ENCODE measurements at places on chromosomes 1 and 21. TPM values are rescaled to one million over a fixed set of nuclear protein-coding genes. Genes with fewer than 3 reads are reported as not detected.

- H3K4me3 ChIP-seq: no peak overlapping the region
- no peak for DNase-seq
- H3K4me1 ChIP-seq: peaks cover 10% of the 10 kb centered on the region
- no peak overlapping the region for H3K27ac ChIP-seq
- no peaks in the 10 kb centered on the region for H3K27me3 ChIP-seq
These were observed 9.2 kb downstream of the ERRFI1 start for GRCh38 chr1:8016895-8017241.

GRCh38 chr1:67571406-67571805, 113.6 kb upstream of the GADD45A start:
- no peak overlapping the region for H3K4me3 ChIP-seq
- DNase-seq: no peak
- H3K4me1 ChIP-seq: no peaks in the 10 kb centered on the region

DNA sequence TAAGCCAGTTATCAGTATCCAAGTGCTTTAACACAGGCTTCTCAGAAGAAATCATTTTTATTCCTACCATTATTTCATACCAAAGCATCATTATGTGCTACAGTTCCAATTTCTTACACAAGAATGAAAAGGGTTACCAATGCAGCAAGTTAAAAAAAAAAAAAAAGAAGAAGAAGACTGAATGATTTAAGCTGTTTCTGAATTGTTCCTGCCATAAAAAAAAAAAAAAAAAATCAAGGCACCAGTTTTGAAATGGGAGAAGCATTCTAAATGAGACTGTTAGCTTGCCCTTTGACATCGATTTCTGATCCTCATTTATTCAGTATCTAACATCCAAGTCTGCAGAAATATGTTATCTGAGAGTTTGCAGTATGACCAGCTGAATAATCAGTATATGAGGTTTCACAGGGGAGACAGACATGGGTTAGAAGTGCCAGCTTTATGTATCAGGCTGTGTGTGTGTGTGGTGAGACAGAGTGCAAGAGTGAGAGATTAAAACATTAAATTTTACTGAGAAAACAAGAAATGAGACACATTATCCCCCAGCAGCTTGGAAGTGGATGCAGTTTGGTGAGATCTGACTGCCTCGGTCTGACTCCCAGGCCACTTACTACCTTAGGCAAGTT, 105.8 kb downstream of the COLGALT2 start:
- no peak overlapping the region for H3K4me3 ChIP-seq
- DNase-seq: no peak
- H3K4me1 ChIP-seq: peaks cover 12% of the 10 kb centered on the region
- H3K36me3 ChIP-seq: peaks cover 12% of the 10 kb centered on the region
- H3K27ac ChIP-seq: peak overlapping the region; percentile 44

DNA sequence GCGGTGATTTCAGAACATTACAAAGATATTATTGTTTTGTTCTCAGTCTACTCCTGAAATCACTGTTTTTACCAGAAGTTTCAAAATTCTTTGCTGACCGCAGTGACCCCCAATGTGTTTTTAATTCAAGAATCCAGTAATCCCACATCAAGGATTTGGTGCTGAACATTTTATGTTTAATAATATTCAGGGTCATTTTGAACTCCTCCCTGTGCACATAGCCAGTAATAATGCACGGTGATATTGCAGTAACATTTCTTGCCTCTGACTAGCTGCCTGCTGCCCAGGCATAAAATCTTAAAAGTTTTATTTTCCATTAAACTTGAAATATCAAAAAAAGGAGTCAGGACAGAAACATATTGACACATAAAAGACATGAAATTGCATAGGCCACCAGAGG, 443.4 kb upstream of the NCAM2 start:
- H3K27me3 ChIP-seq: no peaks in the 10 kb centered on the region
- DNase-seq: no peak
- H3K27ac ChIP-seq: no peak overlapping the region
- no peaks in the 10 kb centered on the region for H3K36me3 ChIP-seq

DNA sequence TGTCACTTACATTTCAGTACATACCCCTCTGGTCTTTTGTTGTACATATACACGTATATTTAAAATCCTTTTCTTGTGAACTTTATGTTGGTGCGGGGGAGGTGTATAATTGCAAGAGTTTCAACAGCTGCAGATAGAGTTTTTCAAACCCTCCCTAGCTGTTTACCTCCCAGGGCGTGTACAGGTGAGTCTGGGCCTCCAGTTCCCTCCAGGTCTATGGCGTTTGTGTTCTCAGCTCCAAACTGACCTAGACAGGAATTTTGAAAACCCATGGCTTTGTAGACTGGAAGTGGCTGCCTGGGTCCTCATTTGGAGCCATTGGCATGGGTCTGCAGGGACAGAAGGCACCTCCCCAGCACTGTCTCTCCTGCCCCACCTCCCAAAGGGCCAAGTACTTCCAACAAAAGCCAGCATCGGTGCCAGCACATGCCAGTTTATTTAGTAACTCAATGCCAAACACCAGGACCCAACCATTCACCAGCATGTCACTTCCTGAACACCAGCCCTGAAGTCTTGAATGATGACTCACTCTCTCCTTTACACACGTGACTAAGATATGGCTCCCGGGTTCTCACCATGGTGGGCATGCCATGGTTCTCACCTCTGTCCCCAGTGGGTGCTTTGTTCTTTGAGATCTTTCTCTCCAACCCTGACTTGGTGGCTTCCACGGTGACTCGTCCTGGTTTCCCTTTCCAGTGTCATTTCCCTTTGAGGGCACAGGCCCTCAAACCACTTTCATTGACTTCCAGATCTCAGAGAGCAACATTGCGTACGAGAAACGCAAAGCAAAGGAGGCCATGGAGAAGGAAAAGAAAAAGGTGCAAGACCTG, 57.3 kb upstream of the EFHD2 start:
- no peak overlapping the region for H3K4me3 ChIP-seq
- H3K27ac ChIP-seq: no peak overlapping the region
- H3K36me3 ChIP-seq: no peaks in the 10 kb centered on the region
- peaks cover 8% of the 10 kb centered on the region for H3K4me1 ChIP-seq
- H3K27me3 ChIP-seq: no peaks in the 10 kb centered on the region

DNA sequence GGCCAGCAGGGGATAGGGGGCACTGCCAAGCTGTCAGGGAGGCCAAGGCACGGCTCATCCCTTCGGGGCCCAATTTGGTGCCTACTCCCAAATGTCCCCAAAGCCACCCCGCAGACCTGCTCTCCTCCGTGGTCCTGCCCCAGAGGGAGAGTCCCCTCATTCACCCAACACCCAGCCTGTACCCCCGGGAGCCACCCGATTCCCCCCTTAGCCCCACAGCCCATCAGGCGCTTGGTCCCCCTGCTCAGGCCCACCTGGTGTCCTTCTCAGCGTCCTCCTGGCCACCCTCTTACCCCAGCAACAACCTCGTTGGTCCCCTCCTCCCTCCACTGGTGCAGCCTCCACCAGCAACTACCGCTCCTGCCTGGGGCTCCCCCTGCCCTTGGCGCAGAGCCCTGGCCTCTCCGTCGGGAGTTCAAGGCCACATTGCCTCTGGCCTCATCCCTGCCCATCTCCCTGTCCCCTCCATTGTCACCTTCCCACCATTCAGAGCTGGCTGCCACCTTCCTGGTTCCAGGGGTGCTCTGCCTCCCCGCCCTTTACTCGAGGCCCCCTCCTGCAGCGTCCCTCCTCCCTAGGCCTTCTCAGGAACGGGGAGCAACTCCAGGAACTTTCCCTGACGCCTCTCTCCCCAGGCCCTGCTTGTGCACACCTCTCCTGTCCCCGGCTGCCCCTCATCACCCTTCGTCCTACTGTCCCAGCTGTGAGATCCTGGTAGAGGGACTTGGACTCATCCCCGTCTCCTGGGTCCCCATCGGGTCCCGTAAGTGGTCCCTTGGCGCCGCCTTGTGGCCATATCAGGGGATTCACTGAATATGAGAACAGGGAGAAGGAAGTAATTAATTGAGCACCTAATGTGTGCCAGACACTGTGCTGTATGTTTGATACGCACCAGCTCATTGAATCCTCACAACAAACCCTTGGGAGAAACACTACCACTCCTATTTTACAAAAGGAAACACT, 73.9 kb downstream of the RAP1GAP start:
- H3K36me3 ChIP-seq: no peaks in the 10 kb centered on the region
- DNase-seq: peak; percentile 62
- no peaks in the 10 kb centered on the region for H3K4me1 ChIP-seq
- no peak overlapping the region for H3K4me3 ChIP-seq
- H3K27me3 ChIP-seq: no peaks in the 10 kb centered on the region
- no peak overlapping the region for H3K27ac ChIP-seq

GRCh38 chr1:187236676-187237075, 407.9 kb downstream of the PLA2G4A start:
- no peaks in the 10 kb centered on the region for H3K36me3 ChIP-seq
- no peak overlapping the region for H3K4me3 ChIP-seq
- no peak for DNase-seq
- no peaks in the 10 kb centered on the region for H3K27me3 ChIP-seq

DNA sequence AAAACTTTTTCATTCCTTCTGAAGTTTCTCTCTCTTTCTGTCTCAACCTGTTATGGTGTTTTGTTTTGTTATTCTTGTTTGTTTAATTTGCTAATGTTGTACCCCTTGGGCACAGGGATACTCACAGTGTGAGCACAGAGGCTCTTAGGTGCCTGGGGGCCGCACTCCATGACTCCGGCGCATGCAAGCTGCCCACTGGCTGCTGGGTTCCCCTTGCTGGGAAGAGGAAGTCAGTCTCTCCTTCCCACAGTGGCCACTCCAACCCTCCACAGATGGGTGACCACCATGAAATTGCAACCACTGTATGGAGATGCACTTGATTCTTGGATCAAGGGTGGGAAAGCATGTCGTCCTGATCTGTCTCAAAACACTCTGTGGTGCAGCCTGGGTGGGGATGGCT, 4.6 kb upstream of the CD1A start:
- H3K36me3 ChIP-seq: no peaks in the 10 kb centered on the region
- H3K27me3 ChIP-seq: no peaks in the 10 kb centered on the region
- no peak overlapping the region for H3K4me3 ChIP-seq
- no peak for DNase-seq

- no peaks in the 10 kb centered on the region for H3K36me3 ChIP-seq
- H3K27me3 ChIP-seq: no peaks in the 10 kb centered on the region
- DNase-seq: no peak
- no peak overlapping the region for H3K4me3 ChIP-seq
- no peak overlapping the region for H3K27ac ChIP-seq
- no peaks in the 10 kb centered on the region for H3K4me1 ChIP-seq
These were observed 151.6 kb upstream of the CAMK1G start for GRCh38 chr1:209431813-209432442.

GRCh38 chr1:234621127-234621468, 11.1 kb upstream of the IRF2BP2 start:
- H3K36me3 ChIP-seq: no peaks in the 10 kb centered on the region
- H3K27me3 ChIP-seq: no peaks in the 10 kb centered on the region
- H3K4me1 ChIP-seq: peaks cover 28% of the 10 kb centered on the region
- no peak for DNase-seq

DNA sequence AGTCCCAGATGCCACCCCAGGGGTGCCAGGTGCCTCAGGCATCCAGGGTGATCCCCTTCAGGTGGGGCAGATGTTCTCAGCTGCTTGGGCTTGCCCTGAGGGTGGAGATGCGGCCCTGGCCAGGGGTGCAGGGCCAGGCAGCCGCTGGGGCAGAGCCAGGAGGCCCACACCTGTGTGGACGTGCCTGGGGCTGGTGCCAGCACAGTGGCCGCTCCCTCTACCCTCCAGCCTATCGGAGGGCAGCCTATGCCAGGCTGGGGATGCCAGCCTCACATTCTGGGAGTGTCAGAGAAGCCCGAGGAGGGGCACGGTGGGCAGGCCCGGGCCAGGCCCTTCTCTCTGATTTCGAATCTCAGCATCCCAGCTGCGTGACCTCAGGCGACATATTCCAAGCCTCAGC, 96.5 kb upstream of the WNT4 start:
- H3K27me3 ChIP-seq: peaks cover 12% of the 10 kb centered on the region
- no peak for DNase-seq
- no peaks in the 10 kb centered on the region for H3K36me3 ChIP-seq
- H3K4me3 ChIP-seq: no peak overlapping the region

GRCh38 chr1:175273376-175274031, 80.9 kb upstream of the KIAA0040 start:
- no peaks in the 10 kb centered on the region for H3K4me1 ChIP-seq
- no peak for DNase-seq
- H3K27me3 ChIP-seq: no peaks in the 10 kb centered on the region
- H3K4me3 ChIP-seq: no peak overlapping the region

GRCh38 chr1:110049801-110050601, 15.6 kb downstream of the STRIP1 start:
- peak; percentile 82 for DNase-seq
- peaks cover 68% of the 10 kb centered on the region for H3K36me3 ChIP-seq
- no peak overlapping the region for H3K4me3 ChIP-seq
- no peaks in the 10 kb centered on the region for H3K27me3 ChIP-seq

DNA sequence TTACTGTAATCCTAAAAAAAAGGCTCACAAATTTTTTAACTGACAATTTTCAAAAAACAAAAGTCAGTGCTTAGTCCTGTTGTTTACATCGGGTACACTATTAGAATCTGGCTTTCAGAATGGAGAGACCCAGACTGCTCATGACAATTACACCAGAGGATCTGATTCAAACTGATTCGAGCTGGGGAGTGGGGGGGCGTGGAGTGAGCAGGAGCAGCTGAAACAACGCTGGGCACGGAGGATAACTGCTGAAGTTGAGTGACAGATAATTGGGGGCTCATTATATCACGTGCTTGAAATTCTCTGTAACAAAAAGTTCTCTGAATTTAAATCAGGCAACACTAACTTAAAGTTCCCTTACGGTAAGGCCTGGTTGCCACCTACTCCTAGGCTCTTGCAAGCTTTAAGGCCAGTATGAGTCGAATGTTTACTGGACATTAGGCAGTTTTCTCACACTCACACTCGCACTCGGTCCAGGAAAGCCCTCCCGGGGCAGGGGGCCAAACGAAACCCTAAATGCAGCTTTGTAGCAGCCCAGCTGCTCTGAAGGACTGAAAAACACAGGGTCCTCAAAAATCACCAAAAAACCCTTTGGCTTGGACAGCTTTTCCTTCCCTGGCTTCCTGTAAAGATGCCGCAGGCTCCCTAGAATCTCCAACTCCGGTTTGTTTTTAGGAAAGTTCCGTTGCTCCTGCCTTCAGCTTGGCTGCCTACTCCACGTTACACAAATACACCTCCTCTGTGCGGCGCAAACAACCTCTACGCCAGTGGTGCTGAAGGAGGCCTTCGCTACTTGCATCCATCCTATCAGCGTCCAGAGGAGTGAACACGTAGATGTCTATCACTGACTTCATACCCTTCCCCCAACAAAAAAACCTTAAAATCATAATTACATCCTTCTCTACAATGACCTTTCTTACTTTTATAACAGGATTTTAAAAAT, 42.9 kb downstream of the CAPZB start:
- H3K27ac ChIP-seq: no peak overlapping the region
- peaks cover 21% of the 10 kb centered on the region for H3K4me1 ChIP-seq
- no peaks in the 10 kb centered on the region for H3K27me3 ChIP-seq
- DNase-seq: peak; percentile 35

Gene FAM167B
- 4.6 TPM for polyA plus RNA-seq

Gene NLRP3
- not detected for polyA plus RNA-seq

Gene ERICH3
- polyA plus RNA-seq: not detected

Gene PLPPR5
- polyA plus RNA-seq: 0.22 TPM

Gene PLEKHN1
- polyA plus RNA-seq: 0.60 TPM
